Stimulated activated naive CD4-positive, alpha-beta T cell (primary cell): ENCODE measurements at places on chromosomes 7 and 10.
A peak's percentile ranks its signal among the peaks of the same experiment; 100 is the strongest.

DNA sequence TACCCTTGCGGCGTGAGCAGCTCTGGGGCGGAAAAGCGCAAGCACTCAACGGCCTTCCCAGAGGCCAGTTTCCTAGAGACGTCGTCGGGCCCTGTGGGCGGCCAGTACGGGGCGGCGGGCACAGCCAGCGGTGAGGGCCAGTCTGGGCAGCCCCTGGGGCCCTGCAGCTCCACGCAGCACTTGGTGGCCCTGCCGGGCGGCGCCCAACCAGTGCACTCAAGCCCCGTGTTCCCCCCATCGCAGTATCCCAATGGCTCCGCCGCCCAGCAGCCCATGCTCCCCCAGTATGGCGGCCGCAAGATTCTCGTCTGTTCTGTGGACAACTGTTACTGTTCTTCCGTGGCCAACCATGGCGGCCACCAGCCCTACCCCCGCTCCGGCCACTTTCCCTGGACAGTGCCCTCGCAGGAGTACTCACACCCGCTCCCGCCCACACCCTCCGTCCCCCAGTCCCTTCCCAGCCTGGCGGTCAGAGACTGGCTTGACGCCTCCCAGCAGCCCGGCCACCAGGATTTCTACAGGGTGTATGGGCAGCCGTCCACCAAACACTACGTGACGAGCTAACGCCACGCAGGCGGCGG is 12.6 kb downstream of the TRIM8 start:
- DNase-seq = no peak

DNA sequence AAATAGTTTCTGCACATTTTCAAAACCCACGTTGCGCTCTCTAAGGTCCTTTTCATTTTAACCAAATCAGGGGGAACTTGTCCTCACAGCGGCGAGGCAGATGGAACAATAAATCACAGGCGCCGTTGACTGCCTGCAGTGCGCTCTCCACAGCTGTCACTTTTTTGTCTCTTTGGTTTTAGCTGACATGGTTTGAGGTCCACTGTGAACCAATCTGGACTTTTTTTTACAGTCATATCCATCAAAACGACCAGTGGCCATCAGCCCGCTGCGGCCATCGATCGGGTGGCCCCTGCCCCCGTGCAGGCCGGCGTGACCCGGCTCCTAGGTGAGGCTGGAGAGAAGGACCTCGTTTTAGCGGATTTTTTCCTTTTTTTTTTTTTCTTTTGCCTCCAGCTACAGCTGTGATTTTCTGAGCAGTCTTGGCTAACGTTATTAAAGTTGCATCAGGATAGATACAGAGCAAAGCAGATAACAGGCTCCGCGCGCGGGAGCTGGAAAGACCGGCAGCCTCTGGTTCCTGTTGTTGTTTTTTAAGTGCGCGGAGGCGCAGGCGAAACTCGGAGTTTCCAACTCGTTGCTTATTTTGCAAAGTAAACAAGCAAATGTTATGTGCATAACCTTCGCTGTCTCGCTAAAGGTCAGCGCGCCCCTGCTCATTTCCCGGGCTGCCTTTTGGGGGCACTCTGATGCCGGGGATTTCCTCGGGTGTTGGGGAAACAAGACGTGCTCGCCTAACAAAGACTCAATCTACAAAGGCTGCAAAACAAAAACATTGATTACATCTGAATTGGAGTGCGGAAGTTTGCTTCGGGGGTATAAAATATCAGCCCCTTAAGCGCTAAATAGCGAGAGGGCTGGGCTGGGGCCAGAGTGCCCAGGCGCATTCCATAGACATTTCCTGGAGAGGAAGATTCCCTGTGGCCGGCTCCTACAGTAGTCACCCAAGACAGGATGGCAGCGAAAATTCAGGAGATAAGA is 414.8 kb upstream of the MKI67 start:
- DNase-seq = no peak

DNA sequence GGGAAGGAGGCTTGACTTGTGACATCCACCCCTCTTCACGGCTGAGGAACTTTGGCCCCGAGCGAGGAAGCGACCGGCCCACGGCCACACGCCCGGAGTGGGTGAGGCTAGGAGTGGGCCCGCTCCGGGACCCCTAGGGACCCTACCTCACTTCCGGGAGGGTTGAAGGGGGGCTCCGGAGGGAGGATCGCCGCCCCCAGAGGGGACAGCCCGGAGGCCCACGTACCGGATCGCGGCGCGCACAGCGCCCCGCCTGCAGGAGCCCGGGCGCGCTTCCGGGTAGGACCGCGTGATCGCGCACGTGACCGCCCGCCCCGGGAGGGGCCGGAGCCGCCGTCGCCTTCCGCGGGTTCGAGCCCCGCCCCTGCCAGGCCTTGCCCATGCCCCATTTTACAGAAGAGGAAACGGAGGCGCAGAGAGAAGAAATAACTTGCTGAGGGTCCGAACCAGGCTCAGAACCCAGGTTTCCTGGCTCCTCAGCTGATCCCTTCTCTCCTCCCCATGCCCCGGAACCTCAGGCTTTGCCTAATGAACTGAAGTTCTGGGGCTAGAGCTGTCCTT is at the start of gene HPS1:
Gene HPS1, minus strand, starts transcription at position 275 of the 561 bp plus-strand sequence. CDS start 3,695 bp downstream, outside the sequence.
- DNase-seq = peak; percentile 55

- DNase-seq = no peak
Measured at GRCh38 chr10:23399701-23400144, 39.2 kb upstream of the OTUD1 start.

DNA sequence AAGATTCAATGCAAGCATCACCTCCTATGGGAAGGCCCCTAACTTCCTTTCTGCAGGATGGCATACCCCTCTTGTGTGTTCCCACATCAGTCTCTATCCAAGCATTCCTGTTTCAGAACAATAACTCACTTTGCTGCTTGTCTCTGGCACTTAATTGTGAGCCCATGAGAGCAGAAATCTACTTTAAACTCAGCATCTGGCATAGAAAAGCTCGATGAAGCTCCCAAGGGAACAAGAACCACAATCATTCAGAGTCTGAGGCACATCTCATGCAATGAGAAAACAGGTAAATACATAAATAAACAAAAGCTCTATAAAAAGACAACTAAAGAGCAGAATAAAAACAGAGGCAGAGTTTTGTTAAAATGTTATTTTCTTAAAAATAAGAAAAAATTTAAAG is 66.2 kb downstream of the VPS41 start:
- no peak for DNase-seq

GRCh38 chr10:124624006-124624405 is 120.2 kb downstream of the FAM53B start:
- DNase-seq = no peak

DNA sequence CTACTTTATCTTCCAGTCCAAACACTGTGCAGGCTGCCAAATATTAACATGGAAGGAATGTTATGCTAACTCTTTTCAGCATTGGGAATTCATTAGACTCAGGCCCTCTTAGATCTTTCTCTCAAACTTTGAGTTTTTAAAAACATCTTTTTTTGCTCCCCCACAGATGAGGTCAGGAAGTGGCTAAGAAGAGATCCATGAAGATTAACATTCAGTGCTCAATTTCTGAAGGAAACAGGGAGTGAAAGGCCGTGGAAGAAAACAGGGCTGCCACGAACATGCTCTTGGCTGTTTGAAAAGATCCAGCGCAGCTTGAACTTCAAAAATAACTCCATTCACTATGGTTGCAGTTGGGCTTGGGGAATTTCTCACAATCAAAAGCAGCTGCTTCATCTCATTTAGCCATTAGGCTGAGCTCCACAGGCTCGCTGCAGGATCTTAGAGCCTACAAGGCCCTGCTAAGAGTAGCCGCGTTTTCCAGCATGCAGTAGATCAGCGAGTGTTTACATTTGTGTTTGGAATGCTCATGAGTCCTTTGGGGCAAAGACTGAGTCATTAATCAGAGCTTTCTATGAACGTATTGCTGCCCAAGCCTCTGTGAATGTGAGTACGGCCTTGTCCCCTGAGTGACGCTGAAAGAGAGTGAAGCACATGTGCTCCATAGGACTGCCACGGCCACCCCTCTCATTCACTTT is 41.2 kb upstream of the TNS3 start:
- no peak for DNase-seq

DNA sequence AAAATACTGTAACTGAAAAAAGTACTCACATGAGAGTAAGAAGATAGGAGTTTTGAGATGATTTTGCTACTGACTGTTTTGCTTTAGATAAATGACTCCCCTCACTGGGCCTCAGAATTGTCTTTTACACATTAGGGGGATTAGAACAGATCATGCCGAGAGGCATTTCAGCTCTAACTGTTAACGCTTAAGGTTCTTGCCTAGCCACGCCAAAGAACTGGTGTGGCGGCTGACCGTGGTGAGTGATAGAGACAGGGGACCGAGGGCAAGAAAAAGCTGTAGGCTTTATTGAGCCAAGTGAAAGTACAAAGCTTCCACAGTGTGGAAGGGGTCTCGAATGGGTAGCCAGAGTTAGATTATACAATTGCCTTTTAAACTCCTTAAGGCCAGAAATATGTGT is 368.5 kb upstream of the MYO3A start:
- DNase-seq = no peak

DNA sequence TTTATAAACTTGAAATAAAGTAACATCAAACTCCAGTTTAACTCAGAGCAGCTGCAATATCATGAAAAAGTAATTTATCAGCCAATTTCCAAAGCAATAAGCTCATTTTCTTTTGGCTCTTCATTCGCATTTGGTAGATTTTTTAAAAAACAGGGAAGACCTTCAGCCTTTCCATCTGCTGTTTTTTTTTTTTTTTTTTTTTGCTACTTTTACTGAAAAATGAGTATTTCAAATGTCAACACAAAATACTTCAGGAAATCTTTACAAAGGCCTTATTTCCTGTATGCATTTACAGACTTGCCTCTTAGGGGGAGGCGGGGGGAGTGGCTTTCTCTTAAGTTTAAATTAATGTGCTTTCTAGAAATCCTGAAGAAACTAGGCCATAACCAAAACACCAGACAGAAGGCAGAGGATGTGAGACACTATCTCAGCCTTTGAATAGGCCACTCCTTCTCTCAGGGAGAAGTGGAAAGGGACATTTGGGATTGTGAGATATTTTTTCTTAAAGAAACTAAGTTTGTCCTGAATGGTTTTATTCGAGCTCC is 91.8 kb downstream of the COL28A1 start:
- no peak for DNase-seq

- no peak for DNase-seq
Measured at GRCh38 chr7:27111042-27111750, 8.7 kb upstream of the HOXA2 start.

GRCh38 chr10:77436257-77436975 is 201.2 kb downstream of the KCNMA1 start:
- DNase-seq = no peak
